ENCODE measurements at places on chromosomes 5 and 9. TPM values are rescaled to one million over a fixed set of nuclear protein-coding genes. Genes with fewer than 3 reads are reported as not detected.

DNA sequence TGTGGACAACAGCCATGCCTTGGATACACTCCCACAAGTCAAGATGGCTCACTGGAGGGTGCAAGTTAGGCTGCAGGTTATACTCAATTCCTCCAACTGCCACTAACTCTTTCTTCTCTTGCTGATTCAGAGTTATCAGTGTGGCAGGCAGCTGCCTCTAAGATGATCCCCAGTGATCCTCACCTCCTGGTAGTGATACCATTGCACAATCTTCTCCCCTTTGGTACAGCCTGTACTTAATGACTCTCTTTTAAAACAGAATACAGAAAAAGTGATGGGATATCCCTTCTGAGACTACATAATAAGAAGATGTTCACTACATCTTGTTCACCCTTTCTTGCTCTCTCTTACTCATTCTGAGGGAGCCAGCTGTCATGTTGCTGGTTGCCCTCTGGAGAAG lies 323.1 kb downstream of the RAB3C start:
- no peak for DNase-seq

DNA sequence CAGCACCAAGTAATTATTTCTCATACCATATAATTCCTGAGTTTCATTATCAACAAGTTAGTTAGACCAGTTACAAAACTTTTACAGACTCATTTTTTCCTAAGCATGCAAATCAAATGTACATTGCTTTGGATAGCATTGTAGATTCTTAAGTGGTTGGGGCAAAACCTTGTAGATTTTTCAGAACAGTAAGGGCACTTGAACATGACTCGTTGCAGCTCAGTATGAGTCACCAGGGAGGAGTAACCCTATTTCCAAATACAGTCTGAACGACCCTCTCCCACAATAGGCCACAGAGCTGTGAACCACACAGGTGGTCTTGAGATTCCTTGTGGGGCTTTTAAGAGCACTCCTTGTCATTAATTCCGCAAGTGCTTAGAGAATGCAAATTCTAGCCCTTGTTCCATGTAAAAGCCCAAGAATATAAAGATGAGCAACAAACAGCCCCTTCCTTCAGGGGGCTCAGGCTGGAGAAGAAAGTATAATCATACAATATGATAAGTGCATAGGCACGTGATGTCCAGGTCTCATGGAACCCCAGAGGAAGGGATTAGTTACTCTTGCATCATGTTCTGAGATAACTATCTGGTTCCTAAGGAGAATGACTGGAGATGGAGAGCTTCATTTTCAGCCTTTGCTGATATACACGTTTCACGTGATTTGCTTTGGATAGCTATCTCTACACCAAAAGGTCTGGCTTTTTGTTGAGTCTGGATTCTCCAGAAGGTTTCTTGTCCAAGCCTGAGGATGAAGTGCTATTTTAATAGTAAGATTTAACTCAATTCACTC lies 295.7 kb downstream of the KCNN2 start:
- DNase-seq: no peak

DNA sequence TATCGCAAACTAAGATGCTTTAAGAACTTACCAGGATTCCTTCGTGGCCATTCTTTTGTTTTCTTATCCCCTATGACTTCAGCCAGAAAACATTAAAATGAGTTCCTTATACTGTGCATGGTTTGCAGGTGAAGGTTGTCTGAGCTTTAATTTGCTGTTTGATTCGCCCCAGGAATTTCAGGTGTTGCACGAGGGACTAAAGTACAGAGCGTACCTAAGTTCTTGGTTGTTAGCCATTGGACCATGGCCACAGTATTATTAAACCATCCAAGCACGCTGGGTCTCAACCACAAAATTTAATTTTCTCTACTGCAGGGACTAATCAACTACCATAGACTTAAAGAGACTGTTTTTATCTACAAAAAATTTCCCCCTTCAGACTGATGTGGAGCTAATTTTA lies 208.4 kb upstream of the MPDZ start:
- DNase-seq: no peak

CAST gene
- total RNA-seq: 283 TPM

DNA sequence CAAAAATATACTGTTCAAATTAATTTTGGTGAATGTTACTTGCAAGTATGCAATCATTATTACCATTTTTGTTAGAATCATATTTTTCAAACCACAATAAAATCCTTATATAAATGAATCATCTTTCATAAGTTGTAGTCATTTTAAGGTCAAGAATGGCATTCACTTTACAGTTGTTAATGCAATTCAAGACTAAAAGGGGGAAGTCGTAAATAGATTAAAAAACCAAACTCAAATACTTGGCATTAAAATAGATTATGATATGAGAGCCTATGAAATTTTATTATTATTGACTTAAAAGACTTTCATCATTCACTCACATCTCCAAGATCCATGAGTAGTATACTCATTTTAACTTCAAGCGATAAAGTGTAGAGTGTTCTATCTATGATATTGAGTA lies 11.6 kb downstream of the CDH9 start:
- DNase-seq: no peak

- no peak for DNase-seq
Measured at GRCh38 chr5:124370601-124371000, 375.8 kb downstream of the ZNF608 start.

DNA sequence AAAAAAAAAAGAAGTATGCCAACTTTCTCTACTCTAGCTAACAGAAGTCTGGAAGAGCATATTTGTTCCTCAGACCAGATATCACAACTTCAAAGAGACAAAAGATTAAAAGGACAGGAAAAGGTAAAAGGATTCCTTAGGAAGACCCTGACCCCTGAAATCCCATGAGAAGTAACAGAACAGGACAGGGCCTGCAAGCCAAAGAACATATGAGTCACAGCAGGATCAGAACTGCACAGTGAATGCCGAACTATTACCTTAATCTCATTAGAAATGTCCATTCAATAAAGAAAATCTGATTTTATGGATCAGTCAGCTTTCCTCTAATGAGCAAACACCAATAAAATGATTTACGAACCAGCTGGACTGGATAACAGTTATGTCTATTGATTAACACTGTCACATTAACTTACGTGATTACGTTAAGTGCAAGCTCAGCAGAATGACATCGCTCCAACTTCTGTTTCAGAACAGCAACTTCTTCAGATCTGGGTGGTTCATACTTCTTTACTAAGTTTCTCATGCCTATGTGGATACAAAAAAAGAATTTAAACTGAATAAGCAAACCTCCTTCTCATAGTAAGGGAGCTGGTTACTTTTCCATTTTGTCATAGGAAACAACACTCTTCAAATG lies 13.6 kb downstream of the CCNH start:
- no peak for DNase-seq

GRCh38 chr9:121178676-121179372 lies 22.8 kb downstream of the RAB14 start:
- no peak for DNase-seq

GRCh38 chr9:134438195-134438788 lies 112.0 kb downstream of the RXRA start:
- DNase-seq: no peak

NR5A1 gene
- not detected for total RNA-seq

- no peak for DNase-seq
Measured at GRCh38 chr5:68354315-68354714, 138.8 kb downstream of the PIK3R1 start.

FOXD4 gene
- 0.26 TPM for total RNA-seq

OLFM1 gene
- total RNA-seq: 49.3 TPM

- peak; percentile 81 for DNase-seq
Measured at GRCh38 chr5:150272531-150272930, 17.0 kb downstream of the CAMK2A start.

SNAPC3 gene
- total RNA-seq: 33.4 TPM

DNA sequence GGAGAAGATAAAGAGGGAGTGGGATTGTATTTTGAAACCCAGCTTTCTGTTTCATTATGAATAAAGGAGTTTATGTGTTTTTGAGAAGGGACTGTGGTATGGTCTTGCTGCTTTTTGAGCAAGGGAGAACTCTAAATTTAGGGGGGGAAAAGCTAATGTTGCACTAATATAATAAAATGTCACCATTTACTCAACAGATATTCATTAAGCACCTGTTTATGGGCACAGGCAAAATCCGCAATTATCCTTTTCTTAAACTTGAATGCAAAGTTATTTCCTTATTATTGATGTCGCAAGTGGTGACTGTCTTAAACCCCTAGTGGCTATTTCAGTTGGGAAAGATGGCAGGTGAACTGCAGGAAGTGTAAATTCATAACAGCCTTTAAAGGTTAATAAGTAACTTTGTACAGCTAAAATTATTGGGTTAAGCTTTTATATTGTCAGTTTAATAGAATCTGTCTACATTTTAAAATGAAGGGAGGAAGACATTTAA lies 1.5 kb downstream of the CDC42SE2 start:
- DNase-seq: peak; percentile 29

FOXD1 gene
- total RNA-seq: 5.3 TPM

NTRK2 gene
- total RNA-seq: 1.0 TPM

- no peak for DNase-seq
Measured at GRCh38 chr9:91682806-91683205, 259.2 kb upstream of the NFIL3 start.

HAVCR1 gene
- total RNA-seq: not detected

IL31RA gene
- not detected for total RNA-seq

DNA sequence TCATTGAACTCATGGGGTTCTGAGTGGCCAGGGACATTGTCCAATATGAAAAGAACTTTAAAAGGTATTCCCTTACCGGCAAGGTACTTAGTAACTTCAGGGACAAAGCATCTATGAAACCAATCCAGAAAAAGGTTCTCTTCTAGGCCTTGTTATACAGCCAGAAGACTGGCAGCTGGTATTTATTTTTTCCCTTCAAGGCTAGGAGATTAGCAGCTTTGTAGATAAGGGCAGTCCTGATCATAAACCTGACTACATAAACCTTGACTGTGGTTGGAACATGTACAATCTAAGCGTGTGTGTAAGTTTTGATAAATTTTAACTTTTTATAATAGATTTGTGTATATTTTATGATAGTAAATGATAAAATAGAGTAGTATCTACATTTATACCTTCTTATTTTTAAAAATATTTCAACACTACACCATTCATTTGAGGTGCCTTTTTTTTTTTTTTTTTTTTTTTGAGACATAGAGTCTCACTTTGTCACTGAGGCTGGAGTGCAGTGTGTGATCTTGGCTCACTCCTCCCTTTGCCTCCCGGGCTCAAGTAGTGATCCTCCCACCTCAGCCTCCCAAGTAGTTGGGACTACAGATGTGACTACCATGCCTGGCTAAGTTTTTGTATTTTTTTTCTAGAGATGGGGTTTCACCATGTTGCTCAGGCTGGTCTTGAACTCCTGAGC lies 24.5 kb downstream of the RANBP17 start:
- no peak for DNase-seq

Data from SK-MEL-5 (cell line).